HT1080 (cell line): ENCODE measurements at places on chromosomes 4 and X.
A peak's percentile ranks its signal among the peaks of the same experiment; 100 is the strongest.

DNA sequence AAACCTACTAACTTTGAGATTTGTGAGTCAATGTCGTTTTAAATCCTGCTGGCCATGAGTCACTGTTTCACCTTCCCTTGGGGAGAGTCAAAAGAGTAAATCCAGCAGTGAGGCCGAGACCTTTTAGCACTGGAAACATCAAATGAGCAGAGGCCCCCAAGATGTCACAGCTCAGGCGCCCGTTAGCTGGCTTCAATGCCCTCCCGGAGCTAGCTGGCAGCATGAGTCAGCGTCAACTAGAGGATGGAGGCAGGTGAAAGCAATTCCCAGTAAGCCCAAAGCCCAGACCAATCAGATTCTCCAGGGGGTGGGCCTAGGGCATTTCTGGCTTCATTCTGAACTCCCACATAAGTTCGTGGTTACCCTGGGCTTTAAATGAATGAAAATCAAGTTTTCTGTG lies 170.9 kb downstream of the CLCN4 start:
- peak; percentile 34 for DNase-seq

GRCh38 chr4:156786713-156787112 lies 184.9 kb downstream of the PDGFC start:
- no peak for DNase-seq

DNA sequence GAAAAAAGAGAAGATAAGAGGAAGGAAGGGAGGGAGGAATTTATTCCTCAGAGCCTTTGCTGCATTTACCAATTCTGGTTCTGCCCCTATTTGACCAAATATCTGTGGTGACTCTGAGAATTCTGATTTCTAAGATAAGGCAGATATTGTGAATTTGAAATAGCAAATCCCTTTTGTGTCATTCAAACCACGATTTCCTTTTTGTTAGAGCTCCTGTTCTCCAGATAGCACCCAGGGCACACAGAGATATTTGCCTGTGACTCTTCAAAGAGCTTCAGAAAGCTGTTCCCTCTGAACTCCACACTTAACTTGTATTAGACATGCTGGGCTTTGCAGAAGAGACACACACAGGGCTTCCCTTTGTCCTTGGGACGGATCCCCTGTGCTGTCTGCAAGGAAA lies 272.2 kb downstream of the DHRSX start:
- DNase-seq = no peak

GRCh38 chr4:185261946-185262345 lies 52.5 kb downstream of the SNX25 start:
- DNase-seq = no peak

- DNase-seq = no peak
These were observed 490.2 kb downstream of the RAB28 start for GRCh38 chr4:12993923-12994322.

GRCh38 chr4:186621959-186622553 lies 66.7 kb upstream of the MTNR1A start:
- peak; percentile 80 for DNase-seq

DNA sequence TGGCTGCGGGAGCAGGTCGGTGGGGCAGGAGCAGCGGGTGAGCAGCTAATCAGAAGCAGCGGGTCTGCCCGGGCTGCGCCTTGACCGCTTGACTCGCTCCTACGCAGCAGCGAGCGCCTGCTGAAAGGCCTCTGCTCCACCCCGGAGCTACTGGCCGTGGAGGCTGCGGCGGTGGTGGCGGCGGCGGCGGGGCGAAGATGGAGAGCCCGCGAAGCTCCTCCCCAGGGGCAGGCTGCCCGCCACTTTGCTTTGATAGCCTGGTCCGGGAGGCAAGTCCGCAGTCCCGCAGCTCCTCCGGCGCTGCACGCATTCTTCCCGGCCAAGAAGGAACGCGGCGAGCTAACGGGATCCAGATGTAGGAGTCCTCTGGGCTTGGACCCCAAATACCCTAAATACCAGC lies 36.7 kb downstream of the PJA1 start:
- no peak for DNase-seq

GRCh38 chr4:105133976-105134375 lies 12.7 kb upstream of the TET2 start:
- DNase-seq = no peak

DNA sequence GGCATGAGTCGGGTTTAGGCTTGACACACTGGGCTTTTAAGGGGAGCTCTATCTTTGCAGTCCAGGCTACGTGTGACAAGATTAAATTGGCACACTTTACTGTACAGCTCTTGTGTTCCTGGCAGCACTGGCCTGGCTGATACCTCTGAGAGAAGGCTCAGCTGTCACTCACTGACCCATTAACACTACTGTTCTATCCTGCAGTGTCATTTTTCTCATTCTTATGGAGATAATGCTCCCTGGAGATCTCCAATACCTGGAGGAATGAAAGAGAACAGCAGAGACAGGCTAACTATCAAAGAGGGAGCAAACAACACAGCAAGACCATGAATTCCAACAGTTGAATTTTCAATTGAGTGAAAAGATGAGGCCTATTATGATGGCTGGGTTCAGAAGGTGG lies 1.7 kb upstream of the PDHA2 start:
- no peak for DNase-seq

DNA sequence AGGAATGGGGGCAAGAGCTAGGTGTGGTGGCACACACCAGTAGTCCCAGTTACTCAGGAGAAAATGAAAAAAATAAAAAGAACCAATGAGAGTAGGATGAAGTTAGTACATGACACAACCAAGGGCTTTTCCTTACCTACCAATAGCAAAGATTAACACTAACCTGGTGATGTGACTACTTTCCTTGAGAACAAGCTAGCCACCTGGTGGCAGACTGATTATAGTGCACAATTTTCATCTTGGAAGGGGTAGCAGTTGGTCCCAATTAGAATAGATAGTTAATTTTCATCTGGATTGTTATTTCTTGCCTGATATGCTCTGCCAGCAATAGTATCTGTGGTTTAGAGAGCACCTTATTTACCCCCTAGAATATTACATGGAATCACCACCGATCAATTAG lies 1216.8 kb upstream of the PABPC4L start:
- DNase-seq = peak; percentile 21

- DNase-seq = peak; percentile 68
These were observed 3.0 kb upstream of the ATP1B4 start for GRCh38 chrX:120358737-120359456.

GRCh38 chr4:64306255-64306565 lies 103.0 kb downstream of the TECRL start:
- DNase-seq = no peak

- no peak for DNase-seq
These were observed 470.7 kb upstream of the FTHL17 start for GRCh38 chrX:31542566-31542965.

DNA sequence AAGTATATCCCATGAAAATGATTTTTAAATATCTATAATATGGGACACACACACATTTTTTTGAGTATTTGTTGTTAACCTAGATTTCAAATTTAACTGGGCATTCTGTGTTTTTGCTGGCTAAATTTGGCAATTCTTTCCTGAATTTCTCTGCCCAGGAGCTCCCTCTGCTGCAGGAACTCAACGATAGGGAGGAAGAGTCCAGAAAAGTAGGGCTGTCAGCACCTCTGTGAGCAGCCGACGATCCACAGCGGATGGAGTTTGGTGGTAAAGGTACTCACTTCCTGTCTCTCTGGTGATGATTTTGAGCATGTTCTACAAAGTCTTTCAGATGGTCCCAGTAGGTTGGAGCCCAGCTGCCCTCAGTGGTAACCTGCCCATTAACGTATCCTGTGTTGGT lies 23.1 kb upstream of the TMEM184C start:
- no peak for DNase-seq

- no peak for DNase-seq
These were observed 34.3 kb upstream of the GUCY1A1 start for GRCh38 chr4:155632310-155632840.

DNA sequence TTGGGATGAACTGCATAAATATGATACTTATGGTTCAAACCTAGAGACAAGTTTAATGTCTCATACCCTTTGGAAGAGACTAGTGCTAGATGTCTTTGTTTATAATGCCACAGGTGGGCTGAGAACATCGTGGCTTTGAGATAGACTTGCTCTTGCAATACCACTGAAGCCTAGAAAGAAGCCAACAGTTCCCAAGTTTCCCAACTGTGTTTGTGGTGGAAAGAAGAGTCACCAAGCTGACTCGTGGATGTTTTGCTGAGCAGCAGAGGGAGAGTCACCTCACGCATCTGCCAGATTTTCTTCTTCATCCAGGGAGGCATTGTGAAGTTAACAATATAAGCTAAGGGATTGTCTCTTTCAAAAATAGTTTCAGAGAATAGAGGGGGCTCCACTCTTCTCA lies 1076.2 kb downstream of the C4orf33 start:
- DNase-seq = peak; percentile 13

DNA sequence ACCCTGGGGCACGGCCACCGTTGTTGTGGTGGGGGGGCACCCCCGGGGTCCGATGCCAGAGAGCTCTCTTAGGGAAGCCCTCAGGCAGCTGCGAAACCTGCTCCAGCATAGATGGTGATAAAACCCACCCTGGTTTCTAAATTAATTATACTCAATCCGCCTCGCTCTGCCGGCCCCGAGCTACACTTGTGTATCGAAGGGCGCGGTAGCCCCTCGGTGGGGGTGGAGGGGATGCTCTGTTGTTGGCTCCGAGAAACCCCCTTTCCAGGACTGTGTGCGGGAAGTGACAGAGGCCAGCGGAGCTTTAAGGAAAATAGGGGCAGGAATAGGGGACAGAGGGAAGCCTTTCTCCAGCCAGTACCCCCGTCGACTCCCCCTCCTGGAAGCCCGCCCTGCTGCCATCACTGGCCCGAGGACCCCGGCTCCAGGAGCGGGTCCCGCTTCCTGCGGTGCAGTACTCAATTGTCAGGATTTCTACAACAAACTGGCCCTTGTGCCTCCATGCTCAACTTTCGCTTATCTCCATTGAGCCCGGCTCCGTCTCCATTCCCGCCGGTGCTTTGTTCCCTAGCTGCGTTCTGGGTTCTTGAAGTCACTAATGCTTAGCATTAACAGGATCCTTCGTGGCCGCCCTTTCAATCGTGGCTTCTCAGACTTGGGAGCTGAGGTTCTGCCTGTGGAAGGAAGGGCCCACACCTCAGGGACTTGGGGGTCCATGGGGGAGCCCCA lies 408.2 kb downstream of the BCOR start:
- no peak for DNase-seq

- peak; percentile 93 for DNase-seq
These were observed 964 bp upstream of the HMGB2 start for GRCh38 chr4:173334891-173335752.

GRCh38 chrX:10158279-10159144 lies 1.7 kb downstream of the CLCN4 start:
- no peak for DNase-seq
